ENCODE measurements at places on chromosomes 3 and 15.

- DNase-seq: no peak
Observed at GRCh38 chr15:96582473-96582872, 252.0 kb downstream of the NR2F2 start.

DNA sequence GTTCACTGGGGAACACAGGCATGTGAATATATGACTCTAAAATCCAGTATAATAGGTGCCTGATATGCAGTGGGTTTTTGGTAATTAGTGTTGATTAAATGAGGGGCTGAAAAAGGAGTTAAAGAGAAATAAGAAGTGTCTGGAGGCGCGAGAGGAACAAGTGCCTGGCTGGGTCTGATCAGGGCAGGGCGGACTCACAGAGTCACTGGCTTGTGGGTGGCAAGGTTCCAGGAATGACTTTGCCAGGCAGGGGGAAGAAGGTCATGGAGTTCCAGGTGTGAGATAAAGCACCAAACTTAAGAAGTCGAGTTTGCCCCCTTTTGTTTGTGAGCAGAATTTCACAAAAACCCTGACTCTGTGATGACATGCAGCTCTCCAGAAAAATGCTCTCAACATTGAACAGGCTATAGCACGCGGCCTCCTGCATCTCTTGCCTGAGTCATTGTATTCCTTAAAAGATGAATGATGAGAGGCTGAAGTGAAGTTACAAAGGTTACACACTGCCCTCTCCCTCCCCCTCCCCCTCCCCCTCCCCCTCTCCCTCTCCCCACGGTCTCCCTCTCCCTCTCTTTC is 63.0 kb upstream of the LMCD1 start:
- no peak for DNase-seq

DNA sequence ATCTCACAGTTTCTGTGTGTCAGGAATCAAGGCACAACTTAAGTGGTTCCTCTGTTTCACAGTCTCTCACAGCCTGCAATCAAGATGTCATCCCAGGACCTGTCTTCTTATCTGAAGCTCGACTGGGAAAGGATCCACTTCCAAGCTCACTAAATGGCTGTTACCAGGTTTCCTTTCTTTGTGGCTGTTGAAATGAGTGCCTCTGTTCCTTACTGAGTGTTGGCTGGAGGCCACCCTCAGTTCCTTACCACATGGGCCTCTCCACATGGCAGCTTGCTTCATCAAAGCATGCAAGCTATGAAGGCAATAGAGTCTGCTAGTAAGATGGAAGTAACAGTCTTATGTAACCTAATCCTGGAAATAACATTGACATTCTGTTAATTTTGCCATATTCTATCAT is 174.0 kb downstream of the ERC2 start:
- DNase-seq: no peak

GRCh38 chr3:38545983-38546382 is 49.8 kb downstream of the EXOG start:
- no peak for DNase-seq

GRCh38 chr3:134255404-134255803 is 4.7 kb upstream of the RYK start:
- DNase-seq: no peak

DNA sequence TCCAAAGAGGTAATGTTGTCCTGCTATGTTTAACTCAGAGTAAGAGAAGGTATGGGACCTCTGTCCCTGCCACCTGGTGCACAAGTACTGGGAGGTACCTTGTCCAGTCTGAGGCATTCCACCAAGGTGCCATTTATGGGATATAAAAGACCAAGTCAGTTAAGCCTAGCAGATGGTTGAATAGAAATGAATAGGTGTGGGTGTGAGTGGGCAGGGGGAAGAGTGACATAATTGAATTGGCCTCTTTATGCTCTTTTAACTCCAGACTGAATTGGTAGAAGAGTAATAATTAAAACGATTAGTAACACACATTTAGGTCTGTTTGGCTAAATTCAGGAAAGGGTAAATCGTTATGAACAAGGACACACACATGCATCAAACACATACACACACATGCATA is 562 bp downstream of the ADGRG7 start:
- no peak for DNase-seq

GRCh38 chr3:195548987-195549386 is 5.9 kb upstream of the PPP1R2 start:
- DNase-seq: no peak

DNA sequence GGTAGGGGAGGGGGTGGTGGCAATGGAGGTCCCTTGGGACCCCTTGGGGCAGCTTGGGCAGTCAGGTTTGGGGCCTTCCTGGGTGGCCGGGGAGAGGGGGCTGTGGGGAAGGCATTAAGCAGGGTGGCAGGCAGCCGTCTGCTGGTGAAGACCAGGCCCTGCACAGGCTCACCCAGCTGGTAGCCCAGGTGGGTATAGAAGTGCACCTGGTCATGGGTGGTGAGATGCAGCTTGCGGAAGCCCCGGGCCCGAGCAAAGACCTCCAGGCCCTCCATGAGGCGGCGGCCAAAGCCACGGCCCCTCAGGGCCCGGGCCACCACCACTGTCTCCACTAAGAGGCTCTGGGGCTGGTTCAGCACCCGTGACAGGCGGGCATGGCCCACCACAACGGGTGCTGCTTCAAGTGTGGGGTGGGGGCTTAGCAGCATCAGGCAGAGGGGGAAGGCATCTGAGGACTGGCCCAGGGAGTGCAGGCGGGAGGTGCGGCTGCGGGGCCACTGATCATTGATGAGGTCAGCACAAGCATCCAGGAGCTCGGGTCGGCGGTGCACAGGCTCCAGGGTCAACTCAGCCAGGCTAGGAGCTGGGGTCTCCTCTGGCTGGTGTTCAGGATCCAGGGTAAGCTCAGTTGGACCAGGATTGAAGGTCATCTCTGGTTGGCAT is 2.4 kb downstream of the HYAL3 start:
- no peak for DNase-seq

DNA sequence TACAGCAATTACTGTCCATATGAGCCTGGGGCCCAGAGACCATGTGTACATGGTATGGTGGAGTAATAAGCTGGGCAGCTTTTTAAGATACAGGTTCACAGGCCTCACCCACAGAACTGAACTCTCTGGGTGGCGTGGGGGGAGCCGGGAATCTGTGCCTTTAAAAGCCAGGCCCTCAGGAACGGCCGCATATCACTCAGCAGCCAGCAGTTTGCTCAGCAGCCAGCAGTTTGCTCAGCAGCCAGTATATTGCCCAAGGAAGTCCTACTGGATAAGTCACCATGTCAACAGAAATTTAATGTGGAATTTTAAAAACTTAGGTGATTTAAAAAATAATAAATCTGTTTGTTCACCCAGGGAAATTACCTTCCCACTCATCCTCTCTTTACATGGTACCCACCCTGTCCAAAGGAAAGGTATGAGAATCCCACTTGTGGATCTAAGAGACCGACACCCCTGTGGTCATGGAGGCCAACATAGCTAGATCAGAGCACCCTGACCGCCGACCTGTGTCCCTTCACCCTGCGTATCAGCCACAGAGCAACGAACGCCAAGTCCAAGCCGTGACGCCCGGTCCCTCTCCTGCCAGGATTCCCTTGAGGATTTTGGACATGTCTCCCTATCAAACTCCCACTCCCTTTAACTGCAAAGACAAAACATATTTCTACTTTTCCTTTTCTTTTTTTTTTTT is 95.7 kb upstream of the CHRM5 start:
- DNase-seq: no peak

DNA sequence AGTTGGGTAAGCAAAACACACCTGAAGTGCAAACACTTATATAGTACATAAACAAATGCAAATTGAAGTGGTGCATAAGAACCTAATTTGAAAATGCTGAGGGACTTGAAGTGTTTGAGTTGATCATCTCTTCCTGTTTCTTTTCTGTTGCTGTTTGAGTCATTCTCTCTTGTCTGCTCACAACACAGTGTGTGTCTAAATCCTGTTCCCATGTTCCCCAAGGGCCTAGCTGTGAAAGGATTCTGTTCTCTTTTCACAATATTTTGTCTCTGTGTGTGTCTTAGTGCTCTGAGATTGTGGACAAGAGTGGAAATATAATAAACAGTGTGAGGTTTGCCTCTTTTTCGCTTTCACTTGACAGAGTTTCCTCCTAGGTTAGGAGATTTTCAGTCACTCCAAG is 6.1 kb downstream of the CD96 start:
- no peak for DNase-seq

GRCh38 chr3:2360815-2361214 is 262.1 kb downstream of the CNTN4 start:
- no peak for DNase-seq

GRCh38 chr3:141278196-141279076 is 46.8 kb downstream of the PXYLP1 start:
- no peak for DNase-seq

- DNase-seq: no peak
Observed at GRCh38 chr3:123616593-123616992, 31.7 kb upstream of the HACD2 start.
